ENCODE measurements at places on chromosomes 2 and 18.
A peak's percentile ranks its signal among the peaks of the same experiment; 100 is the strongest.

DNA sequence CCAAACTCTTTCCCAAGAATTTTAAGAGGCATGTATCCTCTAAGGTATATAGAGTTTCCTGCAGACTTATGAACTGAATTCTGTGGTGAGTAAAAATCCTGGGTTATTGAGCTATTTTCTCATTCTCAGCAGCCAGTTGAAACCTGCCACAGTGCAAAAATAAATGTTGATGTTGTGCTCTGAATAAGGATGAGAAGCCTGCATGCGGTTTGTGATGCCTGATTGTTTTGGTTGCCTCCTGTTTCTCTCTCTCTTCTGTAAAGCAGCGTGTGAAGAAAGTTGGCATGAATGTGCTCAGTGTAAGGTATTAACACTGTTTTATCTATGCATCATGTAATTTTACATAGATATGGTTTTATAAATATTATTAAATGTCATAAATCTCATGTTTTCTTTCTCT, 452.6 kb downstream of the CDH2 start:
- no peak for DNase-seq

DNA sequence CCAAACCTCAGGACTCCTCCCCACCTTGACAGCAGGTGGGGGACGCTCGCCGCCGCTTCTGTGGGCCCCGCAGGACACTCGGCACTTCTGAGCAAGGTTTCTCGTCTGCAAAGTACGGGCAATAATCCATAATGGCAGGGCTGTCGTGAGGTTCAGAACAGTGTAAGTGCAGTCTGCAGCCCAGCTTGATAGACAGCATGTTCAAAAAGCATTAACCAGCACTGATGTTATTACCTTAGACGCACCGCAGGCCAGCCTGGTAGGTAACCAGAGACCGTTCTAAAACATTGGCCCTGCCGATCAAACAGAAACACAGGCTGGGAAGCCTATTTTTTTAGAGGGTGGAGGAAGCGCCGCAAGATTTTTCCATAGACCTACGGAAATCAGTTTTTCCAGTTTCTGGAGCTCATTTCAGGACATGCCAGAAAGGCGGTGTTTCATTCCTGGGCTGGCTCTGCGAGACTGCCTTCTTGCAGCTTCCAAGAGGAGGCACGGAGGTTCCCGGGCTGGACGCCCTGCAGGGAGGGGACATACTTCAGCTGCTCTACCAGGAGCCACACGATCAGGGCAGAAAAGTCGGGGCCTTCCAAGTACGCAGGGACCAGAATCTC, 148.7 kb downstream of the TPO start:
- no peak for DNase-seq

GRCh38 chr18:3703732-3704176, 253.8 kb downstream of the TGIF1 start:
- peak; percentile 28 for DNase-seq

DNA sequence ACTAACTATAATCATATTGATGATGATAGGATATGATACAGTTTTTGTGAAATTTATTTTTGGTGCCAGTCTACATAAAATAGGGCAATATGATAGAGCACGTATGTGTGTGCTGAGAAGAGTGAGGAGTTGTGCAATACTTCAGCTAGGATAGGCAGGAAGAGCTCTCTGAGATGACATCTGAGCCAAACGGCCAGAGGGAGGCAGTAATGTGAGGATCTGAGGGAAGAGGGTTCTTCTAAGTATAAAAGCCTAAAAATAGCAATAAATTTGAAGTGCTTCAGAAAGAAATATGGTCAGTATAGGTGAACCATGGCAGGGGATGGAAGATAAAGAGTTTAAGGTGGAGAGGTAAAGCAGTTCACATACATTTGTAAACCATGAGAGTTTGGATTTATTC, 102.5 kb downstream of the OLA1 start:
- DNase-seq: peak; percentile 18

DNA sequence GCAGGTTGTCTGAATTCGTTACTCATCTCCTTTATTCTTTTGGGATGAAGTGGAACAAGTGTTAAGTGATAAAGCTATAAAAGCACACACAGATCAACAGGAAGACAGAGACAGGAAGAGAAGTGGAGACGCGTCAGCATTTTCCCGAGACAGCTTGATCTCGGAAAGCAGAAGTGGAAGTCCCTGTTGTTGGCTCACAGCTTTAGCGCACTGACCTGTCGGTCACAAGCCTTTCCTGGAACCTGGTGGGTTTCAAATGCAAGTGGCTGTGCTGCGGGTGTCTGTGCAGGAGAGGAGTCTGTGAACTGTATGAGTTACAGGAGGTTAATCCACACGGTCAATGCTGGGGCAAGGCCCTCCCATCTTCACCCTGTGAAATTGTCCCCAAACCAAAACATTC, 116.6 kb upstream of the PELI1 start:
- no peak for DNase-seq

DNA sequence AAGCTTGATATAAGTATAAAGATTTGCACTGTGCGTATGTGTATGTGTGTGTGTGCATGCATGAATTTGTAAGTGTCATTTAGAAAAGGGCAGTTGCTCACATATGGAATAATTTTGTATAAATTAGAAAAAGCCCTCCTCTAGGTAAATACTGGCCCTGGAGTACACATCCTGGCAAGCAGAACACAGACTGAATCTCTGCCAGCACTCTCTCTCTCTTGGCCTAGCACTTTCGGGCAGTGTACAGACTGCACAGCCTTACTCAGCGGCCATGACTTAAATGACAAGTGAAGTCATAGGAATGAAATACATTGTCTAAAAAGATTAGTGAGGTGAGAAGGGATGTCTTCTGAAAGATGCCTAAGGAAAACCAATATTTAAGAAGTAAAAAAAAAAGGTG, 214.1 kb downstream of the RDH14 start:
- DNase-seq: no peak

GRCh38 chr2:169464882-169465281, 14.4 kb upstream of the BBS5 start:
- DNase-seq: no peak

DNA sequence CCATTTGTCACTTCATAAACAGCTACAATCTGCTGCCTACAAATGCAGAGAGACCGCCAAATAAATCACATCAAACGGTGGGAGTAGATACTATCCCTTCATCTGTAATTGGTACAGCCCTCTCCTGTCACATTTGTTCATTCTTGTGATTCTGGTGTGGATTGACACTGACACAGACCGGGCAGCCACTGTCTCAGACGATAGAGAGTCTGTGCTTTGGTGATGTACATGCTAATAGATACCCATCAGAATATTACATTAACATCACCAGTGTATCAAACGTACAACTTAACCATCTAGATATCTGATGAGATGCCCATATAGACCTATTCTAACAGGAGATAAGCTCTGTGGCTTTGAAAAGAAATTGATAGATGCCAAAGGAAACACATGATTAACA, 419.7 kb upstream of the ZEB2 start:
- no peak for DNase-seq

- no peak for DNase-seq
Observed at GRCh38 chr2:231218366-231218765, 19.9 kb downstream of the ARMC9 start.

- no peak for DNase-seq
Observed at GRCh38 chr2:46389417-46389916, 89.9 kb upstream of the TMEM247 start.

GRCh38 chr2:186531257-186531775, 45.3 kb downstream of the ZC3H15 start:
- no peak for DNase-seq

GRCh38 chr2:238927746-238928519, 80.0 kb downstream of the TWIST2 start:
- DNase-seq: no peak

GRCh38 chr18:58512648-58513588, 116.0 kb downstream of the ALPK2 start:
- no peak for DNase-seq

GRCh38 chr2:112173646-112174319, 35.6 kb downstream of the FBLN7 start:
- DNase-seq: no peak

GRCh38 chr2:134194519-134194918, 59.4 kb upstream of the MGAT5 start:
- DNase-seq: no peak

- DNase-seq: peak; percentile 10
Observed at GRCh38 chr2:198371921-198372543, 567.6 kb downstream of the PLCL1 start.

GRCh38 chr2:85476624-85477023, 58.1 kb downstream of the SH2D6 start:
- no peak for DNase-seq

- no peak for DNase-seq
Observed at GRCh38 chr2:24704692-24705091, 88.5 kb downstream of the PTRHD1 start.

DNA sequence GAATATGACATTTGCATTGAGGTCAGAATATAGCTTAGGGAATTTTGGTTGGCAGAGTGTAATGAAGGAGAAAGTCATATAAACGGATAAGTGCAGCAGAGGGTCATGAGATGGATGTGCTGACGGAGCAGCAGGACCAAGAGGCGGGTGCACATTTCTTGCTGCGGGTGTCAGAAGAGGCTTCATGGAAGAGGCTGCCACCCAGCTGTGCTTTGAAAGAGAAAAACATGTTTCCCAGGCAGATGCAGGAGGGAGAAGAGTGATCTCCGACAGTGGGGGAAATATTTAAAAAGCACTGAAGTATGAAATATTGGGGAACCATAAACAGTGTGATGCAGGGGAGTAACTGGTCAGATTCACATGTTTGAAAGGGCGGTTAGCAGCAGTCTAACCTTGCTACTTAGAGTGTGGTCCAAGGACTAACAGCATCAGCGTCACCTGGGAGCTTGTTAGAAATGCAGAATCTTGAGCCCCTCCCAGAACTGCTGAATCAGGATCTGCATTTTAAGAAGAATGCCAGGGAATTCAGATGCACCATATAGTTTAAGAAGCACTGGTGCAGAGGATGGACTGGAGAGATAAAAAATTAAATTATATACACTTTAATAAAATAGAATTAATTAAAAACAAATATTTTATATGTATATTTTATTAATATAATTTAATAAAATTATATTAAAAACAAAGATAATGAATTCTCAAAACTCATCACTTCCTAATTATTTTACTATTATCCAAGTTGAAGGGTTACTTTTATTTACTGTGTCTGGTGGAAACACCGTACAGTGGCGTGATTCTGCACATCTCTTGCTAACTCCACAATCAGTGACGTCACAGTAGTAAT, 36.1 kb upstream of the SCYGR1 start:
- no peak for DNase-seq

- DNase-seq: peak; percentile 42
Observed at GRCh38 chr18:62437235-62438017, 85.4 kb upstream of the ZCCHC2 start.

DNA sequence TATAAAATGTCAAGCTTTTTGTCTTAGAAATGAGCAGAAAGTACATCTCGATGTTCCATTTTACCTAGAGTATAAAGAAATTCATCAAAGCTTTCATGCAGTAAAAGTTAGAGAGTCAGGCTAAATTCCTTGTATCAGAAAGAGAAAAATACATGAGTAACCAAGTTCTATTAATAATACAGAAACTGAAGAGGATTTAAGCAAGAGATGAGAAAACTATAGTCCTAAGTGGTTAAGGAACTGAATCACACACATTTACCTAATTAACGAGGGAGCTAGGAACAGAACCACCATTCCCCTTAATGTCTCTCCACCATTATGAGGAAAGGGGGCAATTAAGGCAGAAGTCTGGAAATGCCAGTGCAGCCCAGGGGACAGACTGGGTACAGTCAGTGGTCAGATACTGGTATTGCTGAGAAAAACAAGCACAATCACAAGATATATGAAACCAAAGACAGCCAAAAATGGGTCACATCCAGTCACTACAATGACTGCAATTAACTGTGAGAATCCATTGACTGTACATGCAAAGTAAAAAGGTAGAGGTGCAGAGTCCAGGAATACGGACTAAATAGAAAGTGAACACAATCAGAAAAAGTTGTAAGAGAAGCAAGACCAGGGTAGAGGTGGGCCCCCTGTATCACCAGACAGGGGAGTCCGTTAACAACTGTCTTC, 23.9 kb downstream of the MAP4K3 start:
- no peak for DNase-seq

DNA sequence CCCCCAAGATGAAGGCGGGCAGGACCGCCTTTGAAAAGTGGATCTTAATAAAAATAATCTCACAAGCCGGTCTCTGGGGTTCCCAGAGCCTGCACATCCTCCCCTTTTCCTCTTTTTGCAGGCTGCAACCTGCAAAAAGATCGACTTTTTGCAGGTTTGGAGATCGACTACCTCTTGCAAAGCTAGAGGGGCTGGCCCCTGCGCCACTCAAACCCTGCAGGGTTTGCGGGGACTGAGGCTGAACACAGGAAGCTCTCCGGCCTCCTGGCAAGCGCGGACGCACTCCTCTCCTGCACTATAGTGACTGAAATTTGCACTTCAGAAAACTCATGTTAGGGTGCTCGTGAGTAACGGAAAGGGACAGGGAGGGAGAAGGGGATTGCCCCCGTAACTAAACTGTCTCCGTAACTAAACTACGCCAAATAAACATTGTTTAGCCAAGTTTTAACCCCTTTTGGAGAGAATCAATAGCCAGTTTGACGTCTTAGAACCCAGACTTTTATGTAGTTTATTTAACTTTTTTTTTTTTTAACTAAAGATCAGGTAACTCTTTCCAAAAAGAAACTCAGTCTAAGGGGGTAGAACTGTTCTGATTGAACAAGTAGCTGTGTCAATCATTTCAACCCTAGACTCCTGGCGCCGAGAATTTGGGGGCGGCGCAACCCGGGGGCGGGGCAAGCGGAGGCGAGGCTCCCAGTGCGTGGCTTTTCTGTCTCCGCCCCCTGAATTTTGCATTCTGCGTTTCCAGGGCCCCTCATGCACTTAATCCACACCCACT, 2.5 kb downstream of the IGFBP5 start:
- no peak for DNase-seq

DNA sequence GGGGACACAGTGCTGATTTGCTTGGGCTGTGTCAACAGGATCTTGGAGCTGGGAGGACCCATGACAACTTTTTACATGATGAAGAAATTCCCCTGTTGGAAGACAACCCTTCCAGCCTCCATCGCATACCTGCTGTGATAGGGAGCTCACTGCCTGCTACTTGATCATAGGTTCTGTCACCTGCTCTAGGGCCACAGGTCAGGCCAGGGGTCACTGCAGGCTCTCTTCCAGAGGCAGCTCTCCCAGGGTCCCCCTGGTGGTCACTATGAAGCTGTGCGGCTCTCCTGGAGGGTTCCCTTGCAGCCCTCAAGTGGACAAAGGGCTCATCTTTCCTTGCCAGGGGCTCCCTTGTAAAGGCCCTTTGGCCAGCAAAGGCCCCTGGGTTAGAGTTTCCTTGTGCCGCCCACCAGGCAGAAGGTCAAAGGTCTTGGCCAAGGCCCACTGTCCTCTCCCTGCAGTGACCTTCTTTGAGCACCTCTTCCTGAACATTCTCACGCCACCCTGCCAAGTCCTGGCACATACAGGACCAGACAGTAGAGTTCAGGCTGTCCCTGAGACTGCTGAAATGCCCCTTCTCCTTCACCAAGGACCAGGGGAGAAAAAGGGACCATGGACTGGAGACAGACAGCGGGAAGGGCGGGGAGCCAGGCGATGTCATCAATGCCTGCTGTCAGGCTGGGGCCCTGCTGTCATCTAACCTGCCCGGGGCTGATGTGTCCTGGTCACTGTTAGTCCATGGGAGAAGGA, 345.1 kb downstream of the DYSF start:
- no peak for DNase-seq

- no peak for DNase-seq
Observed at GRCh38 chr2:127199223-127199622, 20.9 kb downstream of the CYP27C1 start.

GRCh38 chr18:34884436-34884835, 156.8 kb upstream of the MAPRE2 start:
- DNase-seq: no peak

GRCh38 chr2:20485612-20486388, 38.9 kb downstream of the RHOB start:
- DNase-seq: no peak

GRCh38 chr2:196915507-196916189, 10.9 kb downstream of the PGAP1 start:
- no peak for DNase-seq
